ENCODE measurements at places on chromosomes 4 and X.
A peak's percentile ranks its signal among the peaks of the same experiment; 100 is the strongest.

DNA sequence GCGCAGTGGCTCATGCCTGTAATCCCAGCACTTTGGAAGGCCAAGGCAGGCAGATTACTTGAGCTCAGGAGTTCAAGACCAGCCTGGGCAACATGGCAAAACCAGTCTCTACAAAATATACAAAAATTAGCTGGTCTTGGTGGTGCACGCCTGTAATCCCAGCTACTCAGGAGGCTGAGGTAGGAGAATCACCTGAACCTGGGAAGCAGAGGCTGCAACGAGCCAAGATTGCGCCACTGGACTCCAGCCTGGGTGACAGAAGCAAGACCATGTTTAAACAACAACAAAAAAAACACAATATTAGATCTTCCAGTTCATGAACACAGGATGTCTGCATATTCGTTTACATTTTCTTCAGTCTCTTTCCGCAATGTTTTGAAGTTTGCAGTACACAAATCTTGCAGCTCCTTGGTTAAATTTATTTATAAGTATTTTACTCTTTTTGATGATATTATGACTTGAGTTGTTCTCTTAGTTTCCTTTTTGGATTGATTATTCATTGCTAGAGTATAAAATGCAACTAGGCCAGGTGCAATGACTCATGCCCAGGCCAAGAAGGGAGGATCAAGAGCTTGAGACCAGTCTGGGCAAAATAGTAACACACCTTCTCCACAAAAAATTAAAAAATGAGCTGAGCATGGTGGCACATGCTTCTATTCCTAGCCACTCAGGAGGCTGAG lies 30.4 kb upstream of the ABCG2 start:
- DNase-seq, result no peak

- no peak for DNase-seq
Measured at GRCh38 chrX:77160301-77160700, 286.9 kb upstream of the FGF16 start.

DNA sequence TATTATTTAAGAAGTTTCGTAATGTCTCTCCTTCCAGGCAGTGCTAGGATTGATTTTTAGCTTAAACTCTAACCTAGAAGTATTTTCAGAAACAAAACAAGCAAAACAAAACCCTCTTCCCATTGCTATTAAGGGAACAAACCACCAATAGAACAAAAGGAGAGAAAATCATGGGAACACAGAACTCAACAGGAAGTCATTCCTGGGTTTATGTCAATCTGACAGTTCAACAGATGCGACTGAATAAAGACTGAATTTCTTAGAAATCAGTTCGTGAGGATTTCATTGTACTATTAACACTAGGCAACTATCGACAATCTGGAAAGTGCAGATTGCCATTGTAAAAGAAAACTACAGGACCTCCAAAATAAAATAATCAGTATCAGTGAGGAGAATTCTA lies 229.1 kb upstream of the SMIM31 start:
- no peak for DNase-seq

DNA sequence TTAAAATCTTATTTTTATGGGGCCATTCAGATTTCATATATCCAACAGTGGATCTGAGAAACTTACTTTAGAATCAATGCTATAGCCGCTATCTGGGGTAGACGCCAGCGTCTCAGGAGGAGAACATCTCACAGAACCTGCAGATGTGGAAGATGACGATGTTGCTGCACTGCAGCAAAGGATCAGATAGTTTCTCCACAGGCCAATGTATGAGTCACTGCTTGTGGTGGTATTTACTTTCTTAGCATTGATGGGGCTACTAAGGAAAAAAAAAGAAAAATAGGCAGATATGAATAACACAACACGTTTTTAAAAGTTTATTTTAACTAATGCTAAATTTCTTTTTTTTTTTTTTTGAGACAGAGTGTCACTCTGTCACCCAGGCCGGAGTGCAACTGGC lies 85.9 kb downstream of the ZAR1 start:
- DNase-seq, result no peak

DNA sequence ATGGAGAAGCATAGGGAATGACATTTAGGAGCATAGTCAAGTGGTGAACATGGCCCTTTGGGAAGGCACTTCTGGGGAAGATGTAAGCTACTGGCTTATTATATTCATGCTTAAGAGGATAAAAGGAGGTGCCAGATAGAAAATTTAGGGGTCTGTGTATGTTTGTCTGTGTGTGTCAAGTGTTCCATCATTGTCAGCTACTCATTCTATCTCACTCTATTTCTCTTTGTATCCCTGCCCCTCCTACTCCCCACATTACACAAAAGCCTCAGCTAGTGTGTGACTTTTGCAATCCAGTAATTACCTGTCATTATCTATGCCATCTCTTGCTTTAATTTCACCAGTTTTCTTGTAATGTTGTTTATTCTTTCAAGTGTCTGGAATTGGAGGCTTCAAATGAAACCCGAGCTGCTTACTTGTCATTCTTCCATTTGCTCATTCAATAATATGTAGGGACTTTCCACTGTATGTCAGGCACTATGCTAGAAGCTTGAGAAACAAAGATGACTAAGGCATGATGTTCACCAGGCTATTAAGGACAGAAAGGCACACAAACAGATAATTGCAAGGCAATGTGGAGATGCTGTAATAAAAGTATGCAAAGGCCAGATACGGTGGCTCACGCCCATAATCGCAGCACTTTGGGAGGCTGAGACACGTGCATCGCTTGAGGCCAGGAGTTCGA lies 229.8 kb upstream of the TEX13C start:
- no peak for DNase-seq

DNA sequence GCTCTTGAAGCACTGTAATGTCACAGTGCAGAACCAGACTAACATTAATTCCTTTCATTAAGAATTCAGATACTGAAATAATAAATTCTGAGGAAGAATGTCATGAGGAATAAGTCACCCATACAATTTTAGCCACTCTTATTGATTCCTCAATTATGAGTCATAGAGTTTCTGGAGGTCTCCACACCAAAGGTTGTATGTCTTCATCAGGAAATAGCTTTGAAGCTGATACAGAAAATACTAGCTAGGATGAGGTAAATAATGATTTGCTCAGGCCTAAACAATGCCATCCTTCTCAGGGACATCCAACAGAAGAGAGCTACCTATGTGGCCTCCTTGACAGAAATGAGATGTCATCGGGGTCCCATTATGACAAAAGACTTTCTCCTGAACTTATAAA lies 238.8 kb downstream of the OR13H1 start:
- DNase-seq, result no peak

- DNase-seq, result no peak
Measured at GRCh38 chr4:111773858-111774257, 371.4 kb upstream of the FAM241A start.

DNA sequence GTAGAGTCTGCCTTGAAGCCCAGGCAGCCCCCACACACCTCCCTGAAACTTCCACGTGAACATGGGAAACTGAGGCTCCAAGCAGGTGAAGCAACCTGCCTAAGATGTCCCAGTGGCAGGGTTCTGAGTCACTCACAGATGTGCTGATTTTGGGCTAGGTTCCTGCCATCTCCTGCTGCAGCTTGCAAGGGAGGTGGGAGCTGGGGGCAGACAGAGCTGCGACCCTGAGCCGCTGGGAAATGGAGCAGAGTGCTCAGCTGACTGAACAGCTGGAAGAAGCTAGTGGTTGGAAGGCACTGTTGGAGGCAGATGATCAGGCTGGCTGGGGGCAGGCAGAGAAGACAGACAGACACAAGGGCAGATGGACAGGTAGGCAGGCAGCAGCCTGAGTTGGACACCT lies 3.6 kb upstream of the FATE1 start:
- no peak for DNase-seq

- DNase-seq, result no peak
Measured at GRCh38 chr4:146029147-146029546, 90.5 kb upstream of the ZNF827 start.

- no peak for DNase-seq
Measured at GRCh38 chr4:60201052-60201673, 999.0 kb upstream of the ADGRL3 start.

GRCh38 chr4:36303426-36304137 lies 22.2 kb downstream of the DTHD1 start:
- DNase-seq, result no peak

DNA sequence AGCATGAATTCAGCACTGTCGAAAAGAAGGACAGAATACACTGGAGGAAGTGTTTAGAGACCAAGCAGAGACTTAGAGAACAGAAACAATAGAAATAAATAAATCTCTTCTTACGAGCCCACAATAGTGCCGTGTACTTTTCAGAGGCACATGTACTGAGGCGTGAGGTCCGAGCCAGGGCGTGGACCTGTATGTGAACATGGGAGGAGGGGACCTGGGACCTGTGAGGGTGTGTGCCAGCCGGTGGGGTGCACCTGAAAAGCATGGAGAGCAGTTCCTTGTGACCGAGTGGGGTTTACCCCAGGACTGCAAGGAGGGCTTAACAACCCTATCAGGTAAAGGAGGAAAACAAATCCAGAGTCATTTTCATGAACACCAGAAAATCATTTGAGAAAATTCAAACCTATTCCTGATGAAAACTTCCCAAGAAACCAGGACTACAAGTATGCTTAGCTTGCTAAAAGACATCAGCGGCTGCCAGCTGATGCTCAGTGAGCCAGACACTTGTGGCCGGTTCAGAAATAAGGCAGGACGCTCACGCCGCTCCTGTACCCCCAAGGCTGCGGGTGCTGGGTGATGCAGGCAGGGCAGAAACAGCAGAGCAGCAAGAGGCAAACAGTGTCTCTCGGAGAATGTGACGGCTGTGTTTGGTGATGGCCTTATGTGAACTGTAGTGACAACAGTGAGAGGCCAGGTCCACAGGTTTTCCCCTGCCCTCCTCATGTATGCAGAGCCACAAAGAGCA lies 37.1 kb downstream of the NELFA start:
- no peak for DNase-seq

- DNase-seq, result no peak
Measured at GRCh38 chr4:45317276-45317675, 590.9 kb upstream of the GNPDA2 start.

DNA sequence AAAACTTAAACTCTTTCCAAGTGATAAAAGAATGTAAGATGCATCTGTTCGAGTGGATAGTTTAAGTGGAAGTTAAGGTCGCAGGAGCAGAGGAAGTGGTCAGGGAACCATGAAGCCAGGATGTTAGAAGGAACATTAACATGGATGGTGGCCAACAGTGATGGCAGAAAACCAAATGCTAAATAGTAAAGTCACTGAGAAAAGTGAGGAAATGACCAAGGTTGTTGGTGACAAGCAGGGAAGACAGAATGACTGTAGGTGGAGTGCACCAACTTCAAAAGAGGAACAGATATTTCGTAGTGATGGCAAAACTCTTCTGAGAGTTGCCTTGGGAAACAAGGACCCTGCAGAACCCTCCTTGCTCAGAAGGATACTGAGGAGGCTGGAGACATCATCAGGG lies 226.2 kb downstream of the PALLD start:
- no peak for DNase-seq

DNA sequence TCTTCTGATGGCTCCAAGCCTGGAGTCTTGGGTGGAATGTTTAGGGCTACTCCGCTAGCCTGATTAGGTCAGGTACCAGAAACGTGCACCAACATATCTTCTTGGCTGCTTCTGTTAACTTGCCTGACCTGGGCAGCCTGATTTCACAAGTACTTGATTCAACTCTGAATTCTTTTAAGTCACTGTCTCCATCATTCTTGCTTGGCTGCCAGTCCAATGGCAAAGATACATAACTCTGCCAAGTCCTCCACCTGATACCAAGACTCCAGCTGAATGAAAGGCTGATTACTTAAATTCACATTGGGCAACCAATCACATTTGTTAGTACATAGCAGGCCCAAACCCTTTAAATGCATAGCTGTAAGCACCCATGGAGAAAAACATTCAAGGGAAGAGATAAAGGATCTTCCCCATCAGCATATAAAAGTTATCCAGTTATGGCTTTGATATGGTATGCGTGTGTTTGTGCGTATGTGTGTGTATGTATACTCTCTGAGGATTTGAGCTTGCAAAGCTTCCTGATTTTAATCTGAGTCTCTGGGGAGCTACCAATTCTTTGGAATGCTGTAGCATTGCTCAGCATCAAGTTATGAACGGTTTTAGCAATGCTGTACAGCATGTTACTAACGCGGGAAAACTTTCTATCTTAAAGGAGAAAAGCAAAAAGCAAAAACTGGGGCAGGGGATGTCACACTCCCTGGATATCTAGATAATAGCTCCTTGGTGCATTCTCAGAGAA lies 917.2 kb downstream of the DMD start:
- no peak for DNase-seq

- DNase-seq, result no peak
Measured at GRCh38 chrX:21948897-21949578, 8.5 kb downstream of the SMS start.

DNA sequence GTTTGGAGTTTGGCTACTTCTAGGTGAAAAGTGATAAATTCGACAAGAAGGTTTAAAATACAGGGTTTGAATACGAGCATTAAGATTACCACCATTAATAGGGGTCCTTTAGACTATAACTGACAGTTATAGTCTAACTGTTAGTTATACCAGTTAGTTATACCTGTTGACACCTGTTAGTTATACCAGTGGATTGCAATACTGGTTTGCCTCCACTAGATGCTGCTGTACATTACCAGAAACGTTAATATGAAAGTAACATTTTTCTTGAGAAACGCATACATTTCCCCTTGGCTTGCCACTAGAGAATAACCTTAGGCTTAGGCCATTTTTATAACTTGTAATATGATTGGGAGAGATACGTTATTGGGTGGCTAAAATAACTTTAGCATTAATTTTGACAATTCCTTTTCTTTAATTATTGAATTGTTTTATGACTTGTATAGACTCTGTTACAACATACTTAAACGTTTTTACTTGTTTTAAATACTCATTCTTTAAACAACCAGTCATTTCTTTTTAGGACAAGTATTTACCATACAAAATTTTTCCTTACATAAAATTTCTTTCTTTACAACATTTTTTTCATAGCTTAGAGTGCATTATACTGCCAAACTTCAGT lies 911.2 kb downstream of the FSTL5 start:
- no peak for DNase-seq

GRCh38 chrX:19392078-19392477 lies 48.4 kb downstream of the PDHA1 start:
- no peak for DNase-seq

GRCh38 chr4:155444721-155445120 lies 68.0 kb upstream of the MAP9 start:
- DNase-seq, result no peak

- no peak for DNase-seq
Measured at GRCh38 chrX:24169211-24169610, 19.7 kb downstream of the ZFX start.

DNA sequence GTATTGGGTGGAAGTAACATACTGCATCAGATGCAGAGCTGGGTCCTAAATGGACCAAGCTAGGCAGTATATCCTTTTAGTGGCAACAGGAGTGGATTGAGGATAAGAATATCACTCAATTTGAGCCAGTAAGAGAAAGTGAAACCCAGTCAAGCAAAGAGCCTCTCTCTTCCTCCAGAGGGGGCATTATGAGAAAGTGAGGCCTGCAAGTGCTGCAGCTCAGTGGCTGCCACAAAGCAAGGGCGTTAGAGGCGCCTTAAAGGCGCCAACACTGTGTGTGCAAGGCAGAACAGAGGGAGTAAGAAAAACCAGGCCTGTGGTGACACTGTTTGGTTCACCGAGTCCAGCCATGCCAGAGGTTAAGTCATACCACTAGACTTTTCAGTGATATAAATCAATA lies 17.5 kb downstream of the STX18 start:
- DNase-seq, result peak; percentile 7

- DNase-seq, result no peak
Measured at GRCh38 chr4:7624396-7624980, 189.8 kb upstream of the PSAPL1 start.
